T-helper 9 cell (primary cell): ENCODE measurements at places on chromosomes 7 and 10.

GRCh38 chr10:5582736-5583135 lies 58.0 kb downstream of the CALML3 start:
- no peak for DNase-seq

GRCh38 chr7:157616426-157616825 lies 279.6 kb downstream of the DNAJB6 start:
- no peak for DNase-seq

DNA sequence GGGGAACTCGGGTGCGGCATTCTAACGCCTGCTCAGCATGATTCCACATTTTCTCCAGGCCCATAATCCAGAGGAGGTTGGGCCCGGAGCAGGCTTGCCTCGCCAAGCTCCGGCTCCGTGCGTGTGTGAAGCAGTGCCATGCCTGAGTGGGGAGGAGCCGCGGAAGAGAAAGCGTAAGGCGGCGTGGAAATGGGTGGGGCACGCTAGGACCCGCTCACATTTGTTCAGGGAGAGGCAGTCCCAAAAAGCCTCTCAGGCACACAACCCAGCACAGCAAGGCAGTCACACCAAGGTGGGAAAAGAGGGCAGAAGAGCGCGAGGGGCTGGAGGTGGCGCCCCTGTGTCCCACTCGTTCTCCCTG lies 695 bp upstream of the VDAC2 start:
- peak; percentile 61 for DNase-seq

DNA sequence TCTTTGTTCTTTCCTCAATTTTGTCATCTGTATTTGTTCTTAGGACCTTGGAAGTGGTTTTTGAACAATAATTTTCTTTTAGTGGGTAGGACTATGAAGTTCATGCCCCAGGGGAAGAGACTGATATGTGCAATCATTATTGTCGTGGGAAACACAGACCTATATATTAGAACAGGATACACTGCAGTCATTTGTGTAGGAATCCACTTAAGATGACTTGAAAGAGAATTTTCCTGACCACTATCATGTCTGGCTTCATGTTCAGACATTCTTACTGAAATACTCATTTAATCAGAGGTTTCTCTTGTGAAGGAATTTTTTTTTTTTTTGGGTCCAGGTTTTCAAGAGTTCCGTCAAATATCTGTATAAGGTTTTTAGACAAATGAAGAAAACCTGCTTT lies 163.6 kb downstream of the SUGCT start:
- no peak for DNase-seq

DNA sequence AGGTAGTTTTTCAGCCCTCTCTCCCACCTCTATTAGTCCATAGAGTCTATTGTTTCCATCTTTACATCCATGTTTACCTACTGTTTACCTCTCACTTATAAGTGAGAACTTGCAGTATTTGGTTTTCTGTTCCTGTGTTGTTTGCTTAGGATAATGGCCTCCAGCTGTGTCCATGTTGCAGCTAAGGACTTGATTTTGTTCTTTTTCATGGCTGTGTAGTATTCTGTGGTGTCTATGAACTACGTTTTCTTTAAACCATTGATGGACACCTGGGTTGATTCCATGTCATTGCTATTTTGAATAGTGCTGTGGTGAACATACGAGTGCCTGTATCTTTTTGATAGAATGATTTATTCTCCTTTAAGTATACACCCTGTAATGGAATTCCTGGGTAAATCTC lies 292.4 kb downstream of the PHF14 start:
- DNase-seq, result no peak

DNA sequence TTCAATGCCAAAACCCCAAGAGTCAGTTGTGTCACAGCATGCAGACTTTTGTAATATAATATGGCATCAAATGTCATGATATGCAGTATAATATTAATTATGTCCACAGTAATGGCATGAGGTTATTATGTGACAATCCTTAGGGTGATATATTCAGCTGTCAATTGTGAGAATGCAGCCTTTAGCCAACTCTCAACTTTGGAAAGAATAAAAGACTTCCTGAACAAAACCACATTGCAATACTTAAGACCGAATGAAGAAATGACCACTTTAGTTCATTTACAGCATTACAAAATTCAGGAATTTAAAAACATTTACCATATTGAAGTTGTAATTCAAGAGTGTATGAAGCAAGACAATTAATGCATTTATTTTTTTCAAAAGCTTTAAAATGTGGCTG lies 45.4 kb downstream of the CPVL start:
- DNase-seq, result no peak

DNA sequence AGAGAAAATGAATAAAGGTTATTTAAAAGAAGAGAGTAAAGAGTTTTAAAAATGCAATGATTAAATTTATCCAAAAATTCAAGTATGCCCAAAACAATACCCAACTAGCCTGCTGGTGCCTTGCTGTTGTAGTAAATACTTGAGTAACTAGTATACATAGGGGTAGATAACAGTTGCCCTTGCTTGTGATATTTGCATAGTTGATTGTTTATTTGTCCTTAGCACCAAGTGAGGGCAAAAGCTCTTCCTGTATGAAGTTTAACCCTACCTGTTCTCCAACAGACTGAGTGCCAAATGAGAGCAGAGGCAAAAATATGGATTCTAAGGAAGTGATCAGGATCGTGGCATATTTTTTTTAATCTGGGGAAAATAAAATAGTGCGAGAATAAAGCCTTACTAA lies 85.0 kb downstream of the PTN start:
- no peak for DNase-seq
